Sigmoid colon (tissue), 7 donors: ENCODE measurements at places on chromosomes 6 and 20. TPM values are rescaled to one million over a fixed set of nuclear protein-coding genes. Genes with fewer than 3 reads are reported as not detected.

GRCh38 chr6:156992020-156992804 is 215.0 kb downstream of the ARID1B start:
- no peak for DNase-seq

DNA sequence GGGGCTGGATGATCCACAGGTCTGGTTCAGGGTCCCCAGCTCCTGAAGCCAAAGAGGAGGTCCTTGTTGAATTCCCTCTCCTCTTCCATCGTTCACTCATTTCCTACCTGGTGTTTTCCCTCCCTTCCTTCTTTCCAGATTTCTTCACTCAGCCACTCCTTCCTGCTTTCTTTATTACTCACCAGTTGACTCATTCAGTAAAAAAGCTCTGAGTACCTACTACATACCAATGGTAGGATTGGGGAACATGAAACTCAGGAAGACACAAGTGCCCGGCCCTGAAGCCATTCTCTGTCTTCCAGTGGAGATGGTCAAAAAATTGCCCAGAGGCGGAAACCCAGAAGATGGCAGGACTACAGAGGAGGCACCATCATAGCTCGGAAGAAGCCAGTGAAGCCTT is 11.9 kb upstream of the NSFL1C start:
- no peak for DNase-seq

GRCh38 chr6:1654054-1654453 is 44.3 kb downstream of the FOXC1 start:
- DNase-seq, result no peak

DNA sequence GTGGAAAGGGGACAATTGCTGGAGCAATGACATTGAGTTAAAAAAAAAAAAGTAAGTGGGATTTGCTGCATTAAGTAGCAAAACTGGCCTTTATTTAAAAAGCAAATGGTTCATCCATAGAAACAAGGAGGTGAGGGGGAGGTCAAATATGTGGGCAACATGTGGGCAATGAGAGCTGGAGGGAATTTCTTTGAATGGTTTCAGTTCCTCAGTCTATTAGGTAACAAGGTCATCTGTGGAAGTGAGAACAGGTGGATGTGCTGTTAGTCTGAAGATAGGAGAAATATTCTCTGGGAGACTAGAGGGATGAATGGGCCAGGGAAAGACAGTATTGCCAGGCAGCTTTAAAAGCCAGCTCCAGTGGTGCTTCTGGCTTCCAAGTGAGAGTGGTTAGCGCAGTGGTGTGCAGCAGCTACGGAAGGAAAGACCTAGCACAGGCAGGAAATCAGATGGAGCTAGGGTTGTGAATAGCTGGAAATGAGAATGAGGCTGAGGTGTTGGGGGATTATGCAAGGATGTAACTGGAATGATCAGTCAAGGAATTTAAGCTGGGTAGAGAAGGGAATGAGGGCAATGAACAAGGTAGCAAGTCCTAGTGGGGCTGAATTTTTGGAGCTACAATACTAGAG is 727.6 kb downstream of the PTPRT start:
- no peak for DNase-seq

DNA sequence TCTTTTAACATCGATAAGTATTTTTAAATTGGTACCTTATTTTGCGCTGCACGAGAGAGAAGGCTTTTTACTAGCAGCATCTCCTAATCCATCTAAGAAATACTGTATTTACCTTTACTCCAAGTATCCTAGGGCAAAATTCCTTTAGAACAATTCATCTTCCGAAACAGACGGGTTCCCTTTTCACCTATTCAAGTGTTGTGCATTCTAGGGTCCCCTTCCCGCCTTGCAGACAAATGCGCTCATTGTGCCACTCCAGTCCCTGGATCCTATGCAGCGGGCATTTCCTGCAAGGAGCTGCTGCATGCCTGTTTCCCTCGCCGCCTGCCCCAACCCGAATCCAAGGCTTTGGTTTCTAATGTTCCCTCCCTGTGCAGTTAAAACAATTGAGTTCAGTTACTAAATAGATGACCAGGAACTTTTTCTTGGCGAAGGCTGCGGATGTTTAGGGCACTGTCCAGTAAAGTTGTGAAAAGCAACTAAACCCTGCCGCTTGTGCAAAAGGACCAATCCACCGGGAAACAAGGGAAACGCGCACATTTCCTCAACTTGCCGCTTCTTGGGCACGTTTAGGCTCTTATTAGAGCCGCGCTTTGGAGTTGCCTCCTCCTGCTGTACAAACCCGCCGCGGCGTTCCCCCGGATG is 556 bp upstream of the SCAF8 start:
- peak; percentile 68 for DNase-seq

GRCh38 chr6:120871416-120872261 is 462.6 kb downstream of the TBC1D32 start:
- no peak for DNase-seq

DNA sequence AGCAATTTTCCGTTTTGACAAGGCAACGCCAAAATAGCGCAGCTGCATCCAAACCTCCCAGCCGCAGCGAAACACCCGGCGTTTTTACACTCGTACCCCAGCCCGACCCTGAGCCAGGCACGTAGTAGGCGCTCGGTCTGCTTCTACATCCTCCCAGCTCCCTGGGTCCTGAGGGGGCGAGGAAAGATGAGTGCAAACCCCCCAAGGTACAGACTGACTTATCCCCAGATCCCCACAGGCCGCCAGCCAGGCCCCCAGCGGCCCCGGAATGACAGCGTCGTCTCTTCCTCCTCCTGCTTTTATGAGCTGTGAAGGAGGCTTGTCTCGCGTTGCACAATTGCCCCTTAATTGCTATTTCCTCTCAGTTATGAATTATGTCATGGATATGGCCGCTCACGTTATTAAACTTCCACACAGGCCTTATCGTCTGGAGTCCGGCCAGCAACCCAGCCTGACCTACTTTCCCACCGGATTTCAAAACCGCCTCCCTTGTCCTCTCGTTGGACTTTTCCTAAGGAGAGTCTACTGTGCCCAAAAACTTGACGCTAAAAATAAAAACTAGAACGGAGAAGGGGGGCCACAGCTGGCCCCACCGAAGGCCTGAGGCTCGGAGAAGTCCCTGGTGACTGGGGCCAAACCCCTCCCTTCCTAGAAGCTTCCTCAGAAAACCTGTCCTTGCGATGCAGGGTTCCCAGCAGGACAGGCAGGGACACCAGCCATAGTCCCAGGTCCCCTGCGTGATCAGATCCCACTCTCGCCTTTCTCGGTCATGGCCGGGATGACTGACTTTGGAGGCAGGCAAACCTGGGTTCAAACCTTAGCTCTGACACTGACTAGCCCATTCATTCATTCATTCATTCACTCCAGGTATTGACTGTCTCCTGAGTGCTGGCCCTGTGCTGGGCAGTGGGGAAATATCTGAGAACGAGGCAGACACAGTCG is 130.9 kb upstream of the PTPN1 start:
- peak; percentile 98 for DNase-seq

DNA sequence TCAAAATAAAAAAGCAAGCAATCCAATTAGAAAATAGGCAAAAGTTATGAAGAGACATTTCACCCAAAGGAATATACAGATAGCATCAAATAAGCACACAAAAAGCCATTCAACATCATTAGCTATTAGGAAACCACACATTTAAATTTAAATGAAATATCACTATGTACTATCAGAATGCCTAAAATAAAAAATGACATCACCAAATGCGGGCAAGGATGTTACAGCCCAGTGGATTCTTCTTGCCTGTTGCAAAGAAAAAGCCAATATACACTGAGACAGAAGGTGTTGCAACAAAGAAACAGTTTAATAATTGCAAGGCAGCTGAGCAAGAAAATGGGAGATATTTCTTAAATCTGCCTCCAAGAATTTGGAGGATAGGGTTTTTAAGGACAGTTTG is 31.0 kb upstream of the MBOAT1 start:
- DNase-seq, result no peak

DNA sequence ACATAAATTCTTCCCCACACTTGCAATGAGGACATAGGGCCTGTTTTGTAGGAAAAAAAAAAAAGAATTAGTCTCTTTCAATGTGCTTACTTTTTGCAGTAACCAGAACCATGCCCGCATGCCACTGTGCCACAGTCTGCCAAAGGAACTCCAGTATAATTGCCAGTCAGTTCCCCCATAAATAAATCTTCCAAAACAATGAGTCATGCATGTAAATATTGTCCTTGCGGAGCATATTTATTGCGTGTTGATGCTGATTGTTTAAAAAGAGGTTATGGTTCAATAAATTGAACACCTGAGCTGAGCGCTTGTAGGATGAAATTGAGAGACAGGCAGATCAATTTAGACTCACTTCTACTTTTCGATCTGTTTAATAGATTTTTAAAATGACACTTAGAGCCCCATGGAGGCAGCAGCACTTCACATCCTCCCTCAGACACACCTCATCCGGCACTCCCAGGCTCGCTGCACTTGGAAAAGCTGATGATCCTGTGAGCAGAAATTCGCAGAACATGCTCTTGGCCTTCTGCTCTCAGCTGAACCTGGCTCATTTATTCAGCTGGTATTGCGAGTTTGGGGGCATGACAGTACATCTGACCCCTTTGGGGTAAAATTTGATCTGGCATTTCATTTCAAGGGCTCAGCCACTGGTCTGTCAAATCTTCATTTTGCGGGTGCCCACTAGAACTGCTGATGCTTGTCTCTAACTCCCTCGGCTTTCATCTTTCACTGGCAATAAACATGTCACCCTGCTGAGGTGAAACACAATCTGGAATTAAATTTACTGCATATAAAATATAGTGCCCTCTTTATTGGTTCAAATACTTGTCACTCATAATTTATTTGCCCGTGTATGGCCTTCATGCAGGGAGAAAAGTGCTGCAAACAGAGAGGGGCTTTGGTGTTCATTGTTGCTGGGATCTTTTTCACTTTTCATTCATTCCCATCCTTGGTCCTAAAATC is 371.1 kb upstream of the POU3F2 start:
- DNase-seq, result no peak

GRCh38 chr6:20877008-20877937 is 343.0 kb downstream of the CDKAL1 start:
- DNase-seq, result peak; percentile 69

GRCh38 chr6:34011264-34011663 is 134.6 kb downstream of the GRM4 start:
- no peak for DNase-seq

DNA sequence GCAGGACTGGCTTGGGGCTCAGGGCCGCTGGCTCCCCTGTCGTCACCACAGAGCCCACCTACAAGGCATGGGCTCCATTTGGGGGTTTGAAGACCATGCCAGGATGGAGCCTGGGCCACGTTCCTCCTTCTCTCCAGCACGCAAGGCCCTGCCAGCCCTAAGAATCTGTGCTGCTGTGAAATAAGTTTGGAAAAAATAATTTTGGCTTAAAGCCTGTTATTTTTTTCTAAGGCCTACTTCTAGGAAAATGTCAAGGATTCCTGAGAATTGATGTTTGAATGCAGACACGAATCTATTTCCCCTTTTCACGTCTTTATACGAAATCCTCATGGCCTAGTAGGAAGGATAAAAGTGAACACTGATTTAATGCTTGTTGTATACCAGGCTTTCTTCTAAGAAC is 107.5 kb downstream of the LRFN2 start:
- no peak for DNase-seq

GRCh38 chr6:39681674-39682121 is 43.5 kb downstream of the KIF6 start:
- DNase-seq, result no peak

- no peak for DNase-seq
Measured at GRCh38 chr6:132937466-132937906, 123.1 kb downstream of the RPS12 start.

DNA sequence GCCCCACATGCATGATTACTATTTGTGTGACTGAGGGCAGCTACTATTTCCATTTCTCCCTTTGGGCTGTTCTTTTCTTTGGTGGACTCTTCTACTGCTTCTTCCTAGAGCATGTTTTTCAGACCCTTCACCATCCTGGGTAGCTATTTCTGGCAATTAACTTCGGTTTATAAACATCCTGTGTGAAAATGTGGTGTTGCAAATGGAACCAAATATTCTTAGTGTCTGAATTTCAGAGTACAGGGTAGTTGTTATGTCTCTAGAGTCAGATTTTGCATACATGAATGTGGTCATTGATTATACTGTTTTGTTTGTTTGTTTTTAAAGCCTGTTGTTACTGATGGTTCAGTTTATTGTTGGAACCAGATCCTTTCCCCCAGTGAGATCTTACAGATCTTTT is 49.7 kb downstream of the PROKR2 start:
- DNase-seq, result no peak

DNA sequence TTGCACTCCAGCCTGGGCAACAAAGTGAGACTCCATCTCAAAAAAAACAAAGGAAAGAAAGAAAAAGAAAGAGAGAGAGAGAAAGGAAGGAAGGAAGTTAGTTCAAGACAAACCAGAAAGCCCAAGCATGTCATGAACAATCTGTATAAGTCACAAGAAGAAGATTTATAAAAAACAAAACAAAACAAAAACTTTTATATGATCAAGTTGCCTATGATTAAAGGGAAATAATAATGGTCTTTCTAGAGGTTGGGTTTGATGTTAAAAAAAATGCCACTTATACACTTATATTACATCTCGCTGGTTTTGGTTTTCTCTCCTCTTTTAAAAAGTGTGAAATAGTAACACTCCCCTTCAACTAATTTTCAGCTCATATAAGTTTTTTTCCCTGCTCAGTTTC is 146.2 kb upstream of the CARMIL1 start:
- DNase-seq, result no peak

- peak; percentile 63 for DNase-seq
Measured at GRCh38 chr6:167572841-167573271, 248.0 kb downstream of the TTLL2 start.

GRCh38 chr6:12009876-12010634 is 2.1 kb upstream of the HIVEP1 start:
- DNase-seq, result no peak

DNA sequence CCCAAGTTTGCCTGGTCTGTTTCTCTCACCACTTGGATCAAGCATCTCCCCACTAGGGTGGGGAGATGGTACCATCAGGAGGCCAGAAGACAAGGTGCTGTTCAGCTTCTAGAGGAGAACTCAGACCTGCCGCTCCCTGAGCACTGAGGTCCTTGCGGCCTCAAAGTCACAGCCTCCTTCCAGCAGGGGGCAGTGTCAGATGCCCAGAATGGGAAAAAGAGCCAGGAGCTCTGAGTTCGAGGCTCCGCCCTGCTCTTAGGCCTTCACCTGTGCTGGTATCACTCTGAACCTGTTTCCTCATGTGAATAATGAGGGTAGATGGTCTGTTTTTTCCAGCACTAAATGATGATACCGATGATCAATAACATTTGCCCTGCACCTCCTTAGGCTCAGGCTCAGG is 68.7 kb downstream of the TOX2 start:
- DNase-seq, result no peak

DNA sequence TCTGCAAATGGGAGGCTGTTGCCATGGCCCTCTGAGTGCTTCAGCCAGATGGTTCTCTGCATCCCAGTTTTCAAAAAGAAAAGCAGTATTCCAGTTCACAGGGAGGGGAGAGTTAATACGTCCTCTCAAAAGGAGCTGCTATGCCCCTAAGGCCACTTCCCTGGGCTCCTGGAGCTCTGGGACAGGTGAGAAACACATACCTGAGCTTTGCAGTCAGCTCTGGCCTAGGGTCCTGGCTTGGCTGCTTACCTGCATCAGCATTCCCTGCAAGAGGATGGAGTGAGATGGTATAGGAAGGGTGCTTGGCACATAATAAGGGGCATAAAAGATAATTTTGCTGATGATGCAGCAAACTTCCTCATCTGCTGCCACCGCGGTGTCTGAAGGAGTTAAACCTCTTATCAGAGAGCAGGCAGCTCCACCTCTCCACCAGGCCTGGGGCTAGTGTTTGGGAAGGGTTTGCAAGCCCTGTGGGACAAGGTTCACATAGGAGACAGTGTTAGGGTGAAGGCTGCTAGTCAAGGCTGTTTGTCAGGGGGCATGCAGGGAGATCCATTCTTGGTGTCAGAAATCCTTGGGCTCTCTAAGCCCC is 62.7 kb downstream of the SLC24A3 start:
- DNase-seq, result no peak

The SMIM26 gene
- total RNA-seq, result 201 TPM

The TLDC2 gene
- not detected for total RNA-seq

The GSTA2 gene
- not detected for total RNA-seq

The PROKR2 gene
- not detected for total RNA-seq

The ATRN gene
- 14.1 TPM for total RNA-seq

The FAM229B gene
- 22.2 TPM for total RNA-seq
